ENCODE measurements at places on chromosomes 4 and X.

- no peak for DNase-seq
Measured at GRCh38 chr4:1576961-1577821, 106.9 kb downstream of the FAM53A start.

- no peak for DNase-seq
Measured at GRCh38 chr4:6224735-6225134, 24.4 kb upstream of the JAKMIP1 start.

DNA sequence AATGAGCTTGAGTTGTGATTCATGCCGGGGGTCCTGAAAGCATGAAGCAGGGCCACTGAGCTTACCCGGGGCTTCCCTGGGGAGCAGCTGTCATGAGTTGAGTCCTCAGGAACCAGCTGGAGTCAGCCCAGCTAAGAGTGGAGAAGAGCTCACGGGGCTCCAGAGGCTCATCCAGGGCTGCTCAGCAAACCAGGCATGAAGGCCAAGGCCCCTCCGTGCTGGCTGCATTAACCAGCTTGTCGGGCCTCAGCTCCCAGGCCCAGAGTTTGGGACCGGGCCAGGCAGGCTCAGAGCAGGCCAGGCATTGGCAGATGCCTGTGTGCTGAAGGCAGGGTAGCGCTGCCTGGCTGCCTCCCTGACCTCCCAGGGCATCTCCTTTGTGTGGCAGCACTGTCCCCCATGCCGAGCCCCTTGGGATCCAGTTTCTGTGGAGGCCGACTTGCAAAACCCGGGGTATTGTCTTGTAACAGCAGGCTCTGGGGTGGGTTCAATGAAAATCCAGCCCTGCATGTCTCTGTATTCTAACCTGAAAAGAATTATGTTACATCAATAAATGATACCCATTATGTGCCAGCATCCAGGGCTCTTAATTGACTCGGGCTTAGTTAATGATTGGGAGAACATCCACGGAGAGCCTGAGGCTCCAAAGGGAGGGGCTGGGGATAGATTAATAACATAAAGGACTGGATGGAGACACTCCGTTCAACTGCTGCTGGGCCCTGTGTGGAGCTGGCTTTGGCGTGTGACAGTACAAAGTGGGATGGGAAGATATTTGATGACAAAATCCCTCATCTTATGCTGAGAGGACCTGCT lies 68.0 kb upstream of the MSX1 start:
- DNase-seq, result no peak

GRCh38 chr4:20624793-20625374 lies 75.4 kb upstream of the PACRGL start:
- DNase-seq, result no peak

DNA sequence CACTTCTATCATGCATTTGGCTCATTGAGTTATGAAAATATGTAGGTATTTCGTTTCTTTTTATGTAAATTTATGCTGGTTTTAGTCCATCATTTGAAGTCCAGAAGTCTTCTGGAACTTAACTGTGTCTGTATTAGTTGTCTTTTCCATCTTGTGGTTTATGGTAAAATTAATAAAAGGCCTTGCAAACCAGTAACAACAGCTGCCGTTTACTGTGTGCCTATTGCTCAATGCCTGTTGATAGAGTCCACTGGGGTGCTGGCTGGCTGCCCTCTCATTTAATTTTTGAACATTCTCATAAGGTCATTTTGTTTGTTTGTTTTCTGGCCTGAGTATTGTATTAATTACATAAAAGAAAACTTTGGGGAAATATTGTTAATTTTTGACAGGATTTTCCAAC lies 98.0 kb downstream of the NAA11 start:
- DNase-seq, result no peak

DNA sequence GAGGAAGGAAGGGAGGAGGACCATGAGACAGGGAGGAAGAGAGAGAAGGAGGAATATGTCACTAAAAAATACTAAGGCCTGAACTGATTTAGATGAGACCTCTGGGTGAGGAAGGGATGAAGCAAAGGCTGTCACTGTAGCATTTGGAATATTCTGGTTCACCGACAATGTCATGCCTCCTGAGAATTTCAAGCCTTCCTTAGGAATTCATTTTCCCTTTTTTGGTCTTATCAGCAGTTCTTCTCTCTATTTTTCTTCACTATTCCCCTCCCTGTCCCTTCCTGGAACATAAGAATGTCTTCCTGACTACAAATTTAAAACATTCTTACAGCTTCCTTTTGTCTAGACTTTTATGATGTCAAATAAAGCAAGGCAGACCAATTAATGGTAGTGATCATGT lies 527.8 kb downstream of the INPP4B start:
- DNase-seq, result no peak

- DNase-seq, result no peak
Measured at GRCh38 chrX:63855896-63856295, 70.9 kb upstream of the ARHGEF9 start.

GRCh38 chrX:52933976-52934703 lies 24.2 kb downstream of the FAM156A start:
- no peak for DNase-seq

GRCh38 chr4:47526281-47526680 lies 41.2 kb downstream of the ATP10D start:
- DNase-seq, result no peak

GRCh38 chr4:18321956-18322530 lies 300.5 kb upstream of the LCORL start:
- DNase-seq, result no peak

DNA sequence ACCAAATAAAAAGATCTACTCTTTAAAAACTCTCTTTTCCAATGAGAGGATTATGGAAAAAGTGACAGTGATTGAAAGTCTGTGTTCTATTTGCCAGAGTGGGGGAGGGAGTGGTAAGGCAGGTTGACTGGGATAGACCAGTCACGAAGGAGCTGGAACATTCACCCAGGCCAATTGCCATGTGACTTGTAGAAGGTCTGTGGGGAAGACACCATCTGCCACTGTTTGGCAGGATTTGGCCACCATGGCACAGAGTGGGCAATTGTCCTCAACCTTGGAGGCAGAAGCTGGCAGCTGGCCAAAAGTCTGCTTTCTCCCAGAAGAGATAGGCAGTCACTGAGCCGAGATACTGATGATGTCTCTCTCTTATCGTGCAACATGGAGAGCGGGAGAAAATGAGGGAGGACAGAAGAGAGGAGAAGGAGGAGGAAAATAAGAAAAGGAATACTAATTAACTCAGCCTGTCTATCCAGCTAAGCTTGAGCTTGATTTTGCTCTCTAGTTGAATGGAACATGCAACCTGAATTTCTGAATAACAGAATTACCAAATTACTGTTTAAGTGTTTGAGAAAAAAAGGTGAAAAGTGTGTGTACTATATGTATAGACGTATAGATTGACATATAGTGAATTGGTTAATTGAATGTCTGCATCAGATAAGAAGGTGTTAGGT lies 267.1 kb downstream of the ARHGAP24 start:
- no peak for DNase-seq

GRCh38 chrX:71215338-71215912 lies 7.6 kb upstream of the GJB1 start:
- no peak for DNase-seq

DNA sequence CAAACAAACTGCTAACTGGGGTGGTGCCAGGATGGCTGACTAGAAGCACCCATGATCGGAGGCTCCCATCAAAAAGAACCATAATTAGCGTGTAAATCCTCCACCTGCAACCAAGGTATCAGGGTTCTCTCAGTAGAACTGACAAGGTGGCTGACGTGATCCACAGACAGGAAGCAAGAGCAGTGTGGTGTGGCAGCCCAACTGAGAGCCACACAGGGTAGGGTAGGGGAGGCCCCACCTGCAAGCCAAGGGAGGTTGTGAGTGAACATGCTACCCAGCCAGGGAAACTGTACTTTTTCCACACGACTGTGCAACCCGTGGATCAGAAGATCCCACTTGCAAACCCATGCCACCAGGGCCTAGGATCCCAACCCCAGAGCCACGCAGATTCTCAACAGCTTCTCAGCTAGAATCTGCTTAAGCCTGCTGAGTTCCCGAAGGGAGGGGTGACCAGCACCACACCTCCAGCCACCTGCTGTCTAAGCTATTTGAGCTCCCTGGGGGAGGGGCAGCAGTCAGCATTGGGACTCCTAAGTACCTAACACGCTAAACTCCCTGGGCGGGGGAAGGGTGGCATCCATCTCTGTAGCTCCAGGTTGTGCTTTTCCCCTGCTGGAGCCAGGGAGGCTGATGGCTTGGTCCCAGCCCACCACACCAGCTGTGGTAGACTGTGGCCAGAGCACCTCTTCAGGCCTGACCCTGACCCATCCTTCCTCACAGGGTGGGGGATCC lies 425.1 kb downstream of the GPM6A start:
- no peak for DNase-seq

DNA sequence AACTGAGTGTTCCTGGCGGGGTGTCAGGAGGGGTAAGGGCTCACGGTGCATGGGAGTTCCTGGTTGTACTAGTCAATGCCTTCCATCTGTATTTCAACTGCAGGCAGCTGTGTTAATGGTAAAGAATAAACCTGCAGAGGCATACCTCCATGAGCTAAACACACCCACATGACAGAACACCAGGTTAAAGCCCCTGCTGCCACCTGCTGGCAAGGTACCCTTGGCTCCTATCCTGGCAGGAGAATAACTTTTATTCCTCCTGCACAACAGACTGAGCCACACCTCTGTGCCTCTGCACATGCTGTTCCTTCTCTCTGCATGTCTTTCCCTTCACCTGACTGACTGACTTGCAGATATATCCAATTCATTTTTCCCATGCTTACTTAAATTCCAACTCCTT lies 11.1 kb downstream of the ITIH6 start:
- DNase-seq, result no peak

GRCh38 chrX:6738518-6739470 lies 203.9 kb upstream of the VCX3A start:
- no peak for DNase-seq

DNA sequence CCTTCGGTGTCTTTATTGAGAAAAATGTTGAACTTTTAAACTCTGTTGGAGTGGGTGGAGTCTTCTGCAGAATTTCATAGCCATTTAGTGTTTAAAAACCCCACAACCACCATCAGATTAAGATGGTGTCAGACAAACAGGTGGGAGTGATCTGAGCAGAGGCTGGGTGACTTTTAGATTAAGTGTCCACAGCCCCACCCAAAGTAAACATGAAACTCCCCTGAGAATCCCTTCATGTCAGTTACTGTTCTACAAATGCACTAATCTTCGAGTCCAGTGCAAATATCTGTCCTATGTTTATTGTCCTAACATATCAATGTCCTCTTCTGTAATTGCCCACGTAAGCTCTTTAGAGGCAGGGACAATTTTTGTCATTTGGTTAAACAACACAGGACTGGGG lies 175.6 kb upstream of the RBPJ start:
- no peak for DNase-seq

DNA sequence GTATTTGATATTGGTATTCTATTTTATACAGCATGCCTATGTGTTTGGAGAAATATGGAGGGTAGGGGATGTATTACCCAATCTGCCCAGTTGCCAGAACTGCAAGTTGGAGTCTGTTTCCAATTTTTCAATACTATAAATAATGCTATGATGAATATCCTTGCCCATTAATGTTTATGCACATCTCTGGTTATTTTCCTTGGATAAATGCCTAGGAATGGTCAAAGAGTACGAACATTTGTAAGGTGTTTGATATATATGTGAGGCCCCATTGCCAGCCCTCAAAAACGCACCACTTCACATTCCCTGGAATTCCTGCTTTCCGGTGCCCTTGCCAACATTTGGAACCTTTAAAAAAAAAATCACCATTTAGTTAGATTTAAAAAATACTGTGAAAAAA lies 34.3 kb downstream of the CLDN34 start:
- no peak for DNase-seq

DNA sequence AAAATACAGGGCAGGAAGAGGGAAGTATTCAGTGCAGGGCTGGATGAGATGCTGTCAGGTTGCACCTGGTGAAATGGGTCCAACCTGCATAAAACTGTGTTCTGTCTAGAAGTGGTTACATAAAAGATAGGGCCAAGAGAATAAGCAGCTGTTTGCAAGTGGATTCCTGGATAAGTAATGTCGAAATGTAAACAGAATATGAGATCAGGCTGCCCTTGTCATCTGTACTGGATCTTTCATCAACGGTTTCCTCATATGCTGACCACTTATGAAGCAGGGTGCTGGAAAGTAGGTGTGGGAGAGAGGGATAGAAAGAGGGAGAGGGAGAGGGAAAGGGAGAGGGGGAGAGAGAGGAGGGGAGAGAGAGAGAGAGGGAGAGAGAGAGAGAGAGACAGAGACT lies 349.8 kb upstream of the CPEB2 start:
- DNase-seq, result no peak

DNA sequence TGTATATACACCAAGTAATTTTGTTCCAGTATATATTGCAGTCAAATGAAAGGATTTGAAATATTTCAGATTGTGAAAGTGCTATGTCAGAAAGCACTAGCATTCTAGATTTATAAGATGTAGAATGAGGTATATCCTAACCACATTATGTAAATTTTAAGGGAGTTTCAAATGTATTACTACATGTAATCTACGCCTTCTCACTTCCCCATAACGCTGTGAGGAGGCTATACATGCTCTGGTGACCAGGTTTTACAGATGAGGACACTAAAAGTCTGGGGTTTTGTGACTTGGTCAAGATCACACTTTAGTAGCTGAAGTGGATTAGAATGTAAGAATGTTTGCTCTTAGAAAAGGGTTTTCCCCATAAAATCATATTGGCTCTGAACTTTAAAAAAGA lies 8.1 kb downstream of the ENPEP start:
- DNase-seq, result no peak

- DNase-seq, result no peak
Measured at GRCh38 chrX:9023293-9023692, 10.6 kb downstream of the FAM9B start.

DNA sequence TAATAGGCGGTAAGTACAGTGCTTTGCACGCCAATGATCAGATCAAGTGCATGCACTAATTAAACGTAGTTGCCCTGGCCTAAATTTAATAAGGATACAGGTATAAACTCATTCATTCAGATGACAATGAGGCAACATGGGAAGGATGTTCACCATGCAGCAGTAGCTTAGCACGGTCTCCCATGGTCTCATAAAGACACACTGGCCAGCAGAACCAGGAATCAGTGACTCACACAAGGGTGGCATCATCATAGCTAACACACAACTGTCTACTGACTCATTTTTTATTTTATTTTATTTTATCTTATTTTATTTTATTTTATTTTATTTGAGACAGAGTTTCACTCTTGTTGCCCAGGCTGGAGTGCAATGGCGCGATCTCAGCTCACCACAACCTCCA lies 42.7 kb downstream of the TMEM156 start:
- no peak for DNase-seq

DNA sequence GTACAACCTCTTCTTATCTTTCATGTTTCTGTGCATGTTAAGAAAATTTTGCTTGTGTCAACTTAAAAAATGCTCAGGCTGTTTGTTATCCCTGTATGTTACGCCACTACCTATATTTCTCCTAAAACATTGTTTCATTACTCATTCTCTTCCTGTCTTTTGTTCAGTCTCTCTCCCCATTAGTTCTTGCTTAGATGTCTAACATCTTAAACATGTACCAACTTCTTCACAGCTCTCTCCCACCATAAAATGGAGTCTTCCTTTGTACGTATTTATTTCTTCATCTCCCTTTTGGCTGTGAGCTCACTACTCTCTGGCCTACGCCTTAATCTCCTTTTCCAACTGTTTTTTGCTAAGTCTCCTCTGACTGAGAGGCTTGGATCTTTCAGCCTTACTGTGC lies 36.4 kb downstream of the PCDH7 start:
- DNase-seq, result no peak

- peak; percentile 52 for DNase-seq
Measured at GRCh38 chr4:107825072-107825824, 516 bp downstream of the SGMS2 start.
